Activated CD8-positive, alpha-beta memory T cell treated with anti-CD3 and anti-CD28 coated beads for 1 hour (primary cell): ENCODE measurements at places on chromosomes 4 and X.

DNA sequence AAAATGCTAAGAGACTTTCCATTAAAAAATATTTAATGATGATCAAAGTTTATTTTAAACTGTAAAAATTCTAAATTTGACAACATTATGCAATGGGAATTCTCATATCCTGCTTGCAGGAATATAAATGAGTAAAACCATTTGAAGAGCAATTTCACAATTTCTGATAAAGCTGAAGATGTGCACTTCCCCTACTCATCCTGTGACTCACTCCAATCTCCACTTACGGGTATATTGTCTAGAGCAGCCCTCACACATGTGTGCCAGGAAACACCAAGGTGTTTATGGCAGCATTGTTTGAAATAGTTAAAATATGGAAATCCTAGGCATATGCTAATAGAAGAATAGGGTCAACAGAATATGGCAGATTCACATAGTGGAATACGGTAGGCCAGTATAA is 158.4 kb downstream of the PDHA2 start:
- no peak for DNase-seq

GRCh38 chrX:83934220-83934619 is 73.3 kb downstream of the CYLC1 start:
- DNase-seq = no peak

DNA sequence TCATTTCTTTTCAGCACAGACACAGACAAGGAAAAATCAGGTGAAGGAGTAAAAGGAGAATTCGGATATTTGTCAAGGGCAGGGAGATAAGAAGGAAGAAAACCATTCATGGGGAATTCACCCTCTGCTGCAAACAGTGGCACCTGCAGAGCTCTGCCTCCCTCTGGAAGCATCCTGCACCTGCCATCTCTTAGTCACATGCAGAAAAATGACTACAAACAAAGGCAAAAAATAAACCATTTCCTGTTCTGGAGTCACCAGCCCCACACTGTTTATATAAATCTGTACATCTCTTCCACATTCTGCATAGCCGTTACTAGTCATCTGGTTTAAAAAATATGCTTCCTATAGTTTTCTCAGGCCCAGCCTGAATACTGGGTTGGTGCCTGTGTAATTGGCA is 205.3 kb downstream of the ARAP2 start:
- no peak for DNase-seq

DNA sequence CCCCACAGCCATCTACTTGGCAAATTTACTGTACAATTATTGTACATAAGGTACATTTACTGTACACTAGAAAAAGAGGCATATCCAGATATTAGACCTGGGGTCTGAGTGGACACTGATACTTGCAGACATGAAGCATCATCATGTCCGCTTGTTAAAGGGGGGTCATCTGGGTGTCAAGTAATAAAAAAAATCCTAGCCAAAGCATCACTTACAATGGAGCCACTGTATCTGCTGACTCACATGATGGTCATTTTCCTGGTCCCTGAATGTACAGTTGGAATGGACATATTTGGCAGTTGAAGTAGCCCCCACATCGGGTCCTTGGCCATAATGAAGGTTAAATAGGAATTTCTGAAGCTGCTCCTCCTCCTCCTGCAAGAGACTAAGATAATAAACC is 228.8 kb downstream of the THOC2 start:
- no peak for DNase-seq

- no peak for DNase-seq
Observed at GRCh38 chr4:175453456-175453855, 358.6 kb downstream of the GPM6A start.

DNA sequence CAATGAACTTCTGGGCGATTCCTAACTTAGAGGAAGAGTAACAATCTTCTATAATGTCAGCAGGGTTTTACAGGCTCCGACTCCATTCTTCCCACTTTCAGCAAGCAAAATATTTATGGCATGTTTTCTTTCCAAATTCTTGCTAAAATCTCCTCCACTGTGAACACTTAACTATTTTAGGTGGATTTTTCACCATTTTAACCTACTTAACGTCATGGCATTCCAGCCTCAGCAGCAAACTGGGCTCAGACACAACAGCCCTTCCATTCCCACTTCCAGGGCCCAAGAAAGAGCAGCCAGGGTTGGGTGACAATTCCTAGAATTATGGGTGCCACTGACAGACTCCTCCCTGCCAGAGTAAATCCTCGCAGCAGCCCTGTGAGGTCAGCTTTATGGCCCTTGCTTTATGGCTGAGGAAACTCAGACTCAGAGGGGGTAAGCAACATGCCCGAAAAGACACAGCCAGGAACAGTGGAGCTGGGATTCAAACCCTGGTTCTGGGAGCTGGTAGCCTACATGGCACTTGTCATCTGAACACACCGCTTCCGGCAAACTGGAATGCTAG is 112.8 kb upstream of the MAP3K15 start:
- DNase-seq = no peak

GRCh38 chrX:136747003-136747986 is 33.4 kb downstream of the ARHGEF6 start:
- no peak for DNase-seq

DNA sequence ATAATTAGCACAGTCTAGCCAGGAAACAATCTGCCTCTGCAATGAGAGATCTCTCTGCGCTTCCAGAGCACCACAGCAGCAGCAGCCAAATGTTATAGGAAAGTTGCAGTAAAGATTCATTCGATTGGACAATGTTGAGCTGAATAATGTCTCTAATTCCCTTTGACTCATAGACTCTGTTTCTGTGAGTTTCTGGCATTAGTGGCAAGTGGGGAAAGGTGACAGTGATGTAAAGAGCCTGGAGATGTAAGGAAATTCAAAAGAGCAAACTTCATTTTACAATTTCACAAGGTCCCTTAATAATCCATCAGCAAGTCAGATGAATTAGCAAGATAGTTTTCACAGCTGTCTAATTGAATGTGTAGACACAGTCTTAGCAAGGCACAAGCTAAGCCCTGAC is 184.4 kb downstream of the VEGFC start:
- no peak for DNase-seq

GRCh38 chrX:69469975-69470374 is 34.2 kb upstream of the NALF2 start:
- no peak for DNase-seq

GRCh38 chr4:38180456-38180855 is 220.3 kb downstream of the PTTG2 start:
- no peak for DNase-seq

- DNase-seq = no peak
Observed at GRCh38 chr4:8437281-8437680, 3.2 kb downstream of the ACOX3 start.

DNA sequence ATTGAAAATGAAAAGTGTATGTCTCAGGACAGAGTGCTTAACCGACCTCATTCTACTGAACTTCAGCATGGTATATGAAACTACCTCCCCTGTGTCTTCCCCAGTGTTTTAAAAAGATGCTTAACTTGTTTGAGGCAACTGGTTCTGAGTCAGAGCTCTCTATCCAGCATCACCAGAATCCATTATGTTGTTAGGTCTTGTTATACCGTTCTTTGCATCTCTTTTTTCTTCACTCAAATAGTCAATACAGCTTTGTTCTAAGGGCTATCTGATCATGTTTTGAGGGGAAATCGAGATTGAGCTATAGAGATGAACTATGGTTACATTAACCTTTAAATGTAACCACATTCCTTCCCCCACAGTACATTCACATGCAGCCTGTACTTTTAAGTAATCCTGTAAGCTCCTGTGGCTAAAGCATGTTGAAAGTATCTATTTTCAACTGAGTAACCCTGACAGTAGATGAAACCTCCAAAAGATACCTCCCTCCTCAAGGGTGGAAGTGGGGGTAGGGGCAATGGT is 514.4 kb downstream of the RPA4 start:
- no peak for DNase-seq

- no peak for DNase-seq
Observed at GRCh38 chr4:94304365-94304971, 38.2 kb downstream of the HPGDS start.
